CD4-positive, alpha-beta T cell treated with Interleukin-6 at 100 ng/mL for 8 hours (primary cell): ENCODE measurements at places on chromosomes 12 and 14.

GRCh38 chr14:39050389-39050788 lies 52.6 kb downstream of the SEC23A start:
- DNase-seq, result no peak

DNA sequence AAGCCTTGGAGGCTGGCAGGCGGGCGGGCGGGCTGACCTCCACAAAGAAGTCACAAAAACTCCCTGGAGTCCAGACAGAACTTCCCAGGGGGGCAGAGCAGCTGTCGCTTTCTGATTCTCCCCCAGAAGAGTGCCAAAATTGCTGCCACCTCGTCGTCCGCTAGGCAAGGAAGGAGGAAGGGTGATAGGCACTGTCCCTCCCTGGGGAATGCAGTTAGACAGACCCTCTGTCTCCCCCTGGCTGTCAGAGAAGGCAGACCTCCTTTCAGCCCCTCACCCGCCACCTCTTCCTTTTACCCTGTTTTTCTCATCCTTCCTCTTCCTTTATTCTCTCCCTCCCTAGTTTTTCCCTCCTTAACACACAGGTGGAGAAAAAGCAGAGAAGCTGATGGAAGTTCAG lies 18.7 kb downstream of the GRIN2B start:
- DNase-seq, result no peak

DNA sequence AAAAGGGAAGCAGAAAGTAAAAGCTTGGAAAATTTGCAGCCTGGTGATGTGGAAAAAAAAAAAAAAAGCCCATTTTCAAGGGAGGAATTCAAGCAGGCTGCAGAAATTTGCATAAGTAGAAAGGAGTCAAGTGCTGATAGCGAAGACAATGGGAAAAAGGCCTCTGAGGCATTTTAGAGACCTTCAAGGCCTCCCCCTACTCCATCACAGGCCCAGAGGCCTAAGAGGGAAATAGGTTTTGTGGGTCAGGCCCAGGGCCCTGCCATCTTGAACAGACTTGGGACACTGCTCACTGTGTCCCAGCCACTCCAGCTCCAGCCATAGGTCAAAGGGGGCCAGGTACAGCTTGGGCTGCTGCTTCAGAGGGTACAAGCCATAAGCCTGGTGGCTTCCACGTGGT lies 13.8 kb upstream of the PRKD1 start:
- no peak for DNase-seq

DNA sequence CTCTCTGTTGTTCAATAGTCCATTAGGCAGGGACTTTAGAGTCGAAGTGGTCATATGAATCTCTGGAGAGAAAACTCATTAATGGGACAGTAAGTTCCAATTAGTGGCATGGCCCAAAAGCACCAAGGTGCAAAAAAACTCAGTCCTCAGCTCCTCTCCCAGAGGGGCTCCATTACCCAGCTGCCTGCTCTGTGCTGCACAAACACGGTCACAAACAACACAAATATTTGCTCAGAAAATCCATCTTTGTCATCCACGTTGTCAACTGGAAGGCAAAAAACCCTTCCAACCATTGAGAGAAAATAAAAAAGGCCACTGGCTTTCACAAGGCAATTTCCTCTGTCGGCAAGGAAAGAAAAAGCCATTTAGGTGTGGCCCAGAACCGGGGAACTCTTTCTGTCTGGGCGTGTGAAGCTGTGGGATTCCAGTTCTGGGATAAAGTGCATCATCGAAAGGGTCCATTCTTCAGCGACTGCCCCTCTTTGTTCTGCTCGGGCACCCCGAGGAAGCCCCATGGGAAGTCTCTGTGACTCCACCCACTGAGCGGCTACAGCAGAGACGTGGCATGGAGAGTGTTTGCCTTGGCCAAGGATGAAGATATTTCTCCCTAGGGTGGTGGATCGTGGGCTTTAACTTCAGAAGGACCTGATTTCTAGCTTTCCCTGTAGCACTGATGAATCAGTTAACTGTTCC lies 137.6 kb downstream of the VRK1 start:
- DNase-seq, result no peak

DNA sequence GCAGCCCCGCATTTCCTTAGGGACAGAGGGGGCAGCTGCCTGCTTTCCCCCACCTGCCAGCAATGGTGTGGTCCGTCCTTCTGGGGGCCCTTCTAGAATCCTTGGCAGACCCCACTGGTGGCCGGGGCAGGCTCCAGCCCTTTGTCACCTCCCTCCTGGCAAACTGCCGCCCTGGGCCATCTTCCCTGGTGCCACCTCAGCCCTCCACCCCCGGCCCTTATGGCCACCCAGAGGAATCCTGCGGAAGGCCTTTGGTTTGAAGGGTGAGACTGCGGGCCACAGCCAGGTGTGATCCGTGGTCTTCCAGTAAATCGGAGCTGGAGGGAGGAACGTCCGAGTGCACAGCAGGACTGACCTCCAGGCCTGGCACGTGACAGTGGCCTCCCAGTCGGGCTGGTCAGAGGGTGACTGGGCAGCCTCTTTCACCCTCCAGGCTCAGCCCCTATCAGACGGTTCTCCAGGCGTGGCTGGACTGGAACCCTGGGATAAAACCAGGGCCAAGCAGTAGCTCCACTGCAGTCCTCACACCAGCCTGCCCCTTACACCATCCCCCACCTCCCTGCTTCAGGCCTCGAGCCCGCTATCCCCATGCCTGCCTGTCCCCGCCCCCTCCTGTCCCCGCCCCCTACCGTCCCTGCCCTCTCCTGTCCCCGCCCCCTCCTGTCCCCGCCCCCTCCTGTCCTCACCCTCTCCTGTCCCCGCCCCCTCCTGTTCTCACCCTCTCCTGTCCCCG lies 12.4 kb downstream of the FBRSL1 start:
- DNase-seq, result no peak

GRCh38 chr12:642633-643474 lies 20.4 kb downstream of the NINJ2 start:
- peak; percentile 79 for DNase-seq
